Effector memory CD4-positive, alpha-beta T cell (primary cell): ENCODE measurements at places on chromosomes 12 and 14.

GRCh38 chr14:78157494-78158437 lies 12.4 kb upstream of the NRXN3 start:
- DNase-seq: no peak

- no peak for DNase-seq
Measured at GRCh38 chr14:21043974-21044618, 1.9 kb downstream of the RNASE7 start.

DNA sequence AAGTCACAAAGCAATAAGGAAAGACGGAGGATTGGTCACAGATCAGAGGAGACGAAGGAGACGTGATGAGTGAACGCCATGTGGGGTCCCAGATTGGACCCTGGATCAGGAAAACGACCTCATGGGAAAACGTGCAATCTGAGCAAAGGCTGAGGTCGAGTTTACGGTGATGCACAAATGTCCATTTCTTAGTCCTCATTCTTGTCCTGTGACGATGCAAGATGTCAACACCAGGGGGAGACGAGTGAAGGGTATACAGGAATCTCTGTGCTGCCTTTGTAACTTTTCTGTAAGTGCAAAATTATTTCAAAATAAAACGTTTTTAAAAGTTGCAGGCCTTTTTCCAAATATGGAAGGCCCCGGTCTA lies 329.8 kb downstream of the MED13L start:
- no peak for DNase-seq

- no peak for DNase-seq
Measured at GRCh38 chr12:22299294-22299912, 35.1 kb downstream of the ST8SIA1 start.

DNA sequence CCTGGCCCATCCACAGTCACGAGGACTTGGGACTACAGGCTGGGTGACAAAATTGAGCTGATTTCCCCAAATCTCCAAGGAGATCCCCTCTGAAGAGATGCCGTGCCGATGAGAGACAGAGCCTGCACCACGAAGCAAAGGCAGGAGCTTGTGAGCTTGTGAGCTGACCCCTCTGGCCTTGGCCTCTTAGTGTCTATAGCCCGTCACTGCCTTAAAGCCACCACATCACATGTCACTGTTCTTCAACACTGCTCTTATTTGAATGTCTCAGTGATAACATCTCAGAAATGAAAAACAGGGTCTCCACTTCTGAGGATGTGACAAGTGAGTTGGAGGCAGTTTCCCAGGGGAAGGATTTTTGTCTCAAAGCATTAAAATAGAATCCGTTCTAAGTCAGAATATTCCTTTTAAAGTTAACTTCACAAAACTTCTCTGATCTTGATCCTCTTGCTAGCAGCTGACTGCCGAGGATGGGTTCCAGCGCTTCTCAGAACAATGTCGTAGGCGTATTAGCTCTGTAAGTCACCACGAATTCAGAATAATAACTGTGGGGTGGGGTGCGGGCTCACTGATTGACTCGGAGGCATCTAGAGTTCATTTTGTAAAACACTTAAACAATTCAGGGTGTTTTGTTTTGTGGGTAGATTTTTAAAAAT lies 37.5 kb downstream of the CHST11 start:
- no peak for DNase-seq

- DNase-seq: no peak
Measured at GRCh38 chr14:96582995-96583394, 80.8 kb downstream of the PAPOLA start.

DNA sequence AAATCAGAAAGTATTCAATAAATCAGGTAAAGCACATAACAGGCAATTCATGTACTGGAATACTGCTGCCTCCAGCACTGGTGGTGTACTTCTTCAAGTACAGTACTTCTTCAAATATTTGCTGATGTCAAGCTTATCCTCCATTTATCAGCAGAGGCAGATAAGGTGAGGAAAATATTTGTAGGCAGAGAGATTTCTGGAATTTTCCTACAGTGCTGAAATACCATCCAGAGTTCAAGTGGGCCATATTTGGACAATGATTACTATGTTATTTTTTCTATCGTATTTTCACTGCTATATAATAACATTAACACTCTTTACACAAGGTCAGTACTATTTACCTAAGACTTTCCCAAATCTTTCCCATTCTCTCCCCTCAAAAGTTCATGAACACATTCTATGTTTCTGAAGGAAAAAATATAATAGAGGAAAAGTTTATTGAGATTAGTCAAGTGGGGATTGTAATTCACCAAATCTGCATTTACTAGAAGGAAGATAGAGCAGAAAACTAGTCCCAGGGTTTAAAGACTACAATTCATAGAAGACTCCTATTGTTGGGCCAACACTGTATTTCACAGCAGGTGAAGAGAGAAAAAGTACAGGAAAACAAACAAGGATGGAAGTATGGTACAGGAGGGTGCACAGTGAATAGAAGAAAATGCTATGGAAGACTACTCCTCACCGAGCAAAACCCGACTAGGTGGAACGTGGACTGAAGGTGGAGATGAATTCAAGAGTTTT lies 141.1 kb downstream of the PAWR start:
- no peak for DNase-seq

- DNase-seq: no peak
Measured at GRCh38 chr12:4012977-4013968, 140.1 kb upstream of the PARP11 start.

DNA sequence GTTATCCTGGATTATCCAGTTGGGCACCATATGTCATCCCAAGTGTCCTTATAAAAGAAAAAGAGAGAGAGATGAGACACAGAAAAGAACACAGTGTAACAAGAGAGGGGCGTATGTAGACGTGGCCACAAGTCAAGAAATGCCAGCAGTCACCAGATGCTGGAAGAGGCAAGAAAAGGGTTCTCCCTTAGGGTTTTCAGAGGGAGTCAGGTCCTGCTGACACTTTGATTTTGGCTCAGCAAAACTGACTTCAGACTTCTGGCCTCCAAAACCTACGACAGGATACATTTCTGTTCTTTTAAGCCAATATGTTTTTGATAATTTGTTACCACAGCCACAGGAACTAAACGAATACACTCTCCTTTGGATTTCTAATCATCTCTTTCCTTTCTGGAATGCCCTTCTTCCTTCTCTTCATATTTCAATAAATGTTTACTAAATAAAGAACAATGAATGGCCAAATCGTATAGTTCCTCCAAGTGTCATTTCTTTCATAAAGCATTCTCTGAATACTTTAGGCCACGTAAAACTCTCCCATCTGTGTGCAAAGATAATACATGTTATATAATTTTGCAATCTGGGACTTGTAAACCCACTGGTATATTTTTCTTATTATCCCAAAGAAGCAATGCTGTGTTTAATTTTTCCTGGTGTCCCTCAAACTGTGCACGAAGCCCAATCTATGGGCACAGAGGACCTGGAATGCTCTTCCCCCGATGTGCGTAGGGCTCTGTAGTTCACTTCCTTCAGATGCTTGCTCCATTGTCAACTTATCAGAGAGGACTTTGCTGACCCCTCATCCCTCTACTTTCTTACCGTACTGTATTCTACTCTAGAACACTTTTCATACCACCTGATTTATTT lies 303.6 kb downstream of the CEP128 start:
- DNase-seq: no peak

DNA sequence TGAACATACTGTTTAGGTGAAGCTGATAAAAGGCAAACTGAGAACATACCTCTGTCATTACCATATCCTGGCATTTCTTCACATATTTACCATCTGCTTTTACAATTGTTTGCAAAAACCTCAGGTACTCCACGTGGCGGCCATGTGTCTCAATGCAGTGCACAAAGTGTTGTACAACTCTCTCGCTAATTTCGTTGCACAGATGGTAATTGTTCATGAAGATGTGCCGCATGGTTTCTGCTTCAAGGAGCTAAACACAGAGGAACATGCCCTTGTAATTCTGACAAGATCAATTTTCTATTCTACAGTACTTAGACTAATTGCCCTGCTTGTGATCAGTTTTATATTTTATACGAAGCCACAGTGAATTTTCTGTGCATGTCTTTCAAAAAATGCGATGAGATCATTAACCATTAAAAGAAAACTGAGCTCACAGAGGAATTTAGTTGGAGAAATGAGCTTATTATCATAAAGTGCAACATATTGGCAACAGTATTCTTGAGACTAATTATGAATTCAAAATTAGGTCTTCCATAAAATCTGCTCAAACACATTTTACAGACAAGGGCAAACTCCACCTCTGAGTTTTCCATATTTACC lies 233.8 kb downstream of the ITPR2 start:
- DNase-seq: no peak

GRCh38 chr12:6143303-6143675 lies 18.8 kb upstream of the VWF start:
- DNase-seq: no peak

DNA sequence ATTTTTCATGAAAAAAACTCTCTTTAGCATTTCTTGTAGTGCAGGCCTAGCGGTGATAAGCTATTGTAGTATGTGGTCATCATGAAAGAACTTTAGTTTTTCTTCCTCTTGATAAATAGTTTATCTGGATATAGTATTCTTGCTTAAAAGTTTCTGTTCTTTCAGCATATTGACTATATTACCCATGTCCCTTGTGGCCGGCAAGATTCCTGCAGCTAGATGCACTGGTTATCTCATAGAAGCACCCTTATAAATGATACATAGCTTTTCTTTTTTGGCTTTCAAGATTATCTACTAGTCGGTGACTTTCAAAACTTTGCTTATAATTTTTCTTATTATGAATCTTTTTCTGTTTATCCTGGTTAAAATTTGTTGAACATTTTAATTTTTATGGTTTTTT lies 234.8 kb downstream of the ALG10 start:
- DNase-seq: no peak

DNA sequence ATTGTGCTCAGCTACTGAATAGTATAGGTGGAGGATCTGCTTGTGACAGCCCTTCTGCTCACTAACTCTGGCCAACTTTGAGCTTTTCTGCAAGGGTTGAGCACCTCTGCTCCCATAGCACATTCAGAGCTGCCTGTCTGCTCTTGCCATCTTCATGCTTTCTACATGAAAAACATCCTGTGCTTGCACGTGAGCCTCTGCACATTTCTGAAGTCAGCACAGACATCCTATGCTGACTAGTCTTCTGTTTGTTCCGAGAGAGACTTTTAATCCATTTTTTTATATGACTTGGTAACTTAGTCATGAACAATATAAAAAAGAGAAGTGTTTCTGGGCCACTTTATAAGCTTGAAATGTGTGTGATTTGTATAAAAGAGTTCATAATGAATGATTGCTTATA lies 969.3 kb downstream of the TMTC2 start:
- DNase-seq: no peak

- DNase-seq: no peak
Measured at GRCh38 chr12:5187136-5187535, 143.5 kb downstream of the KCNA5 start.

- DNase-seq: no peak
Measured at GRCh38 chr12:124665511-124665910, 98.1 kb upstream of the NCOR2 start.

DNA sequence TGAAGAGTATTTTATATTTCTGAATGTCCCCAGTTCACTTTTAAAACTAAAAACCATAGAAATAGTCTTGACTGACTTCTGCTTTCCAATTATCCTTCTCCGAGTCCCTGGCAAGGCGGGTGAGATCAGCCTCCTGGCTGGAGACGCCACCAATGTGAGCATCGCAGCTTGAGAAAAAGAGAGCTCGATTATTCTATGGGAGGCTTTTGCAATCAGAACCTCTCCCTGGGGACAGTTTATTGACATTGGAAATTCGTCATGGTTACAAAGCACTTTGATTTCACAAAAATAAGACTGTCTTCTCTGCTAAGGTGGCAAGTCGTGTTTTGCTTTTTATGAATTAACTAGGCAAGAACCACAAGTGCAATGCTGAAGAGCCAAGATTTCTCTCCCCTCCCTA lies 23.6 kb upstream of the GPHB5 start:
- no peak for DNase-seq

DNA sequence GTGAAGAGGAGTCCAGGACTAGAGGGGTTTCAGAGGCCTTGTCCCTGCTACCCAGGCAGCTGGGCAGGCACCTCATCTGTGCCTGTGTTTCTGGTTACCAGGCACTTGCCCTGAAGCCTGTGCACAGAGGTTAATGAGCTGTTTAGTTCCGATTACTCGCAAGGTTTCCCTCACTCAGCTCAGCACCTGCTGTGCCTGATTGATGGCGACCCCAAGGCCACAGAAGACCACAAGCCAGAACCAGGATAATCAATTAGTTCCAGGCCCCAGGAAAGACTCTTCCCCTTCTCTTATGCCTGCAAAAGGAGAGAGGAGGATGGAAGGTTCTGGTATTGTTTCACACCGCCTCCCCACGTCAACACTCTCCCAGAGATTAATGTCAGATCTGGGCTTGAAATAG lies 88.8 kb upstream of the NOS1 start:
- DNase-seq: no peak

- DNase-seq: no peak
Measured at GRCh38 chr12:50927766-50928224, 24.5 kb upstream of the HIGD1C start.

GRCh38 chr12:74790931-74791330 lies 253.3 kb downstream of the ATXN7L3B start:
- no peak for DNase-seq

- DNase-seq: no peak
Measured at GRCh38 chr12:26431211-26431610, 235.8 kb downstream of the SSPN start.

GRCh38 chr12:128111333-128111732 lies 155.6 kb upstream of the TMEM132C start:
- no peak for DNase-seq

- DNase-seq: no peak
Measured at GRCh38 chr12:93595351-93595750, 22.9 kb downstream of the SOCS2 start.

DNA sequence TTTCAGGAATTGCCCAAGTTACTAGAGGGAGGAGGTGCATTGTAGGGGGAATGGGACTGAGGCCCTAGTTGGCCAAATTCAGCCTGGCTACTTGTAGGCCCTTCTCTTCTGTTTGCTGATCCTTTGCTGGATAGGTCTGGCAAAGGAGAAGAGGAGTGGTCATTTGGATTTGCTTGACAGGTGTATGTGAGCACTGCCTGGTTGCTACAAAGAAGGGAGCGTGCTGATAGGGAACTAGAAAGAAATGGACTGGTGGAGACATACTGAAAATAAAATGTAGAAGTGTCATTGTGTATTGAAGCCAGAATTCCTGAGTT lies 3.6 kb downstream of the PSMA6 start:
- no peak for DNase-seq

GRCh38 chr12:25041006-25041741 lies 92.3 kb upstream of the BCAT1 start:
- DNase-seq: no peak

- no peak for DNase-seq
Measured at GRCh38 chr12:112524676-112525425, 106.1 kb downstream of the PTPN11 start.

DNA sequence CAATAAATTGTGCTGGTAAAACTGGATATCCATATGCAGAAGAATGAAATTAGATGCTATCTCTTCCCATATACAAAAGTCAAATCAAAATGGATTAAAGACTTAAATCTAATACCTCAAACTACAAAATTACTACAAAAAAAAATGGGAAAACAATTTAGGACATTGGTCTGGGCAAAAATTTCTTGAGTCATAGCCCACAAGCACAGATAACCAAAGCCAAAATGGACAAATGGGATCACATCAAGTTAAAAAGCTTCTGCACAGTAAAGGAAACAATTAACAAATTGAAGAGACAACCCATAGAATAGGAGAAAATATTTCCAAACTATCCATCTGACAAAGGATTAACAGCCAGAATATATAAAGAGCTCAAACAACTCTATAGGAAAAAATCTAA lies 264.6 kb downstream of the NUAK1 start:
- no peak for DNase-seq

GRCh38 chr12:109900752-109901580 lies 892 bp downstream of the TCHP start:
- DNase-seq: no peak

GRCh38 chr12:130114952-130115351 lies 47.3 kb upstream of the FZD10 start:
- DNase-seq: no peak
